ENCODE measurements at places on chromosomes 4 and X.

DNA sequence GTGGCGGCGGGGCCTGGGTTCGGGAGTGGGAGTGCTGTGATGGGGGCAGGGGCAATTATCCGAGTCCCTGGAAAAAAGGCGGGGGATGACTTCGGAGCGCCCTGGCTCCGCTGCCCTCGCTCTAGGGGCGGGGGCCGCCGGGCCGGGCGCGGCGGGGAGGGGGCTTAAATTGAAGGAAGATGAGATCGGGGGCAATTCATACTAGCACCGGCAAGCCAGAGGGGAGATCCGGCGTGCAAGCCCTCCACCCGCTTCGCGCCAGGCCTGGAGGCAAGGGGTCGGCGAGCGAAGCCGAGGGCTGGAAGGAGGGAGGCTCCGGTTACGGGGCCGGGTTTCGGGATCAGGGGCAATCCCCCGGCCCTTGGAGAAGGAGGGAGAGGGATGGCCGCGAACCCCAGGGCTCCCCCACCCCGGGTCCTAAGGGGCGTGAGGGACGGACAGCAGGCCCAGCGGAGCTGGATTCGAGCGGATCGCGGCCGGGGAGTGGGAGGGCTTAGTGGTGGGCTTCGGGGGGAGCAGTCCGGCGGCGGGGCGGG lies 1.2 kb downstream of the BCORL1 start:
- DNase-seq = peak; percentile 10

DNA sequence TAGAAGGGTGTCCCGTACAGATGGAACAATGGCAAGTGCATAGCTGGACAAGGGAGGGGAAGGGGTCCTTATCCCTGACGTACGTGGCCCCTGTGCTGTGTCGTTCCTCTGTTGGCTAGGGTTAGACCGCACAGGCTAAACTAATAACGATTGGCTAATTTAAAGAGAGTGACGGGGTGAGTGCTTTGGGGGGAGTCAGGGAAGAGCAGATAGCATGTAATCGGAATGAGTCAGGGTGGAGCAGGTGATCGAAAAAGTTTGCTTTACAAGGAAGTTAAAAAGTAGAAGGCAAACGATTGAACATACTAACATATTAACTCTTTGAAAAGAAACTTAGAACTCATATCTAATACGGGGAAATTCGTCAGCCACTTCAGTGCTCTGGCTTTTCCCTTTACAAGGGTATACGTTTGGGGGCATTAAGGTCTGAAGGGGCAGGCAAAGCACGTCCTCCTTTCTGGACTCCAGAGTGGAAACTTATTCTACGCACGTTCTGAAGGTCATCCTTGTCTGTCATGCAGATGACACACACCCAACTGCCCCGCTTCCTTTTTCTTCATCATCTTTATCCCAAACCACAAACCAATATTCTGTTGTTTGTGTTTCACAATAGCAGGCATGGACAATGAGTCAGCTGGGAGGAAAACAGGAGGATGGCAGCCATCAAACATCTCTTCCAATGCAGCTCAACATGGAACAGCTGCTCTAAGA lies 10.2 kb upstream of the CRLF2 start:
- DNase-seq = no peak

- DNase-seq = no peak
Observed at GRCh38 chr4:15897577-15897976, 41.0 kb downstream of the FGFBP1 start.

GRCh38 chr4:145884775-145885174 lies 53.8 kb downstream of the ZNF827 start:
- no peak for DNase-seq

DNA sequence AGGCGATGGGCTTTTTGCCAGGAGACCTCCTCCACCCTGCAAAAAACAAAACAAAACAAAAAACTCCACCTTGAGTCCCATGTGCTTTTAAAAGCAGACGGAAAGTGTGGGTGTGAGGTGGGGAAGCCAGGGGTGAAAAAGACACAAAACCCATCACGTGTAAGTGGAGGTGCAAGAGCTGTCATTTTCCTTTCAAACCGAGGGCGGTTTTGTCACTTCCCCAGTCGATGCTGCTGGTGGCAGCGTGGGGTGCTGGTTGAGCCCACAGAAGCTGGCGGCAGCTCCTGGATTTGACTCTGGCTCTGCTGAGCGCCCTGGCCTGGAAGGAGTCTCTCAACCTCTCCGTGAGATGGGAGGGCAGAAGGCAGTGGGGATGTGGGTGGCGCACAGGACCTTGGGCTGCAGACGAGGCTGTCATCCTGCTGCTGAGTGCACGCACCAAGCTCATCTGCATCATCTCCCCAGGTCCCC lies 110.0 kb downstream of the PSAPL1 start:
- DNase-seq = no peak

DNA sequence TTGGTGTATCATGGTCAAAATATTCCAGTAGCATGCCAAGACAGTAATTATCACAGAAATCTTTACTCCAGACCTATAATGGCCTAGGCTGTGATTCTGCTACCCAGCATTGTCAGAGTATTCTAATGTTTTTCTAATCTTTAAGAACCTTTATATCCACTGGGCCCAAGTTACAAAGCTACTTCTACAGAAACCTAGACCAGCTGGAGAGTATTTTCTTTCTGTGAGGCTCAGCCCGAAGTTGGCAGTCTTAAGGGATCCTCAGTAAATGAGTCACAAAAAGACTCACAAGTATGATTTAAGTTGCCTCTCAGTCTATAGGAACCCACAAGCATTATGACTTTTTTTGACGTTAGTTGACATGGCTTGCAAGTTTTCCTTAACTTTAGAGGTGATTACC lies 638.5 kb upstream of the FAM241A start:
- peak; percentile 19 for DNase-seq

GRCh38 chr4:38957261-38957815 lies 74.9 kb downstream of the TMEM156 start:
- DNase-seq = no peak

DNA sequence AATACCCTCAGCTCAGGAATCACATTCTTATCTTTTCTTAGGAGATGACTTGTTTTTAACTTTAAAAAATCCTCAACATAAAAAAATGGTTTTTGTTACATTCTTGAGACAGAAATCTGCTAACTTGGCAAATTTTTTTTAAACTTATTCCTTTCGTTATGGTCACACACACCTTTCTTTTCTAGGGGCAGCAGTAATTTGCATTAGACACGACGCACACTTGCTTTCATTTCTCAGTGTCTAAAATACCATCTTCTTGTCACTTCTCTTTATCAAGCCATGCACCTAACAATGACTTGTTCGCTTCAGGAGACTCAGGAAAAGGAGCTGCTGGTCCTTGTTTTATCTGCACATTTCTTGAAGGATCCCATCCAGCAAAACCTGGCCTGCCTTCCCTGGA lies 112.6 kb upstream of the TBL1X start:
- no peak for DNase-seq

- no peak for DNase-seq
Observed at GRCh38 chr4:55758570-55758969, 61.0 kb upstream of the EXOC1L start.
